CD4-positive, alpha-beta T cell treated with Interleukin-4 for 4 hours (primary cell): ENCODE measurements at places on chromosomes 4 and X.

DNA sequence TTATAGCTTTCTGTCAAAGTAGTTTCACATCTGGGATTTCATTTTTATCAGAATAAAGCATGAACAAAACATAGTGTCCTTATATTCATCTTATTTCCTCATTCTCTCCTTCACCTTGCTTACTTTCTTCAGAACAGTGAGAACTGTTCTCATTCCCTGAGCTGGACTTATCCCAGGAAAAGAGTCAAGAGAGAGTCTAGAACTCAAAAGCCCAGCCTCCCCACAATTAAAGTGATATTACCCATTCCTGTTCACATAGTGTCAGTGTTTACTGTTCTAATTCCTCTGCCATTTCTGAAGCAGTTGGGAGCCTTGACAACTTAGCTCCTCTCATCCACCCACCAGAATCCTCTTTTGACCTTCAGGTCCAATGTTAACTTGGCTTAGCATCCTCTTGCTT lies 42.9 kb downstream of the RASSF6 start:
- no peak for DNase-seq

DNA sequence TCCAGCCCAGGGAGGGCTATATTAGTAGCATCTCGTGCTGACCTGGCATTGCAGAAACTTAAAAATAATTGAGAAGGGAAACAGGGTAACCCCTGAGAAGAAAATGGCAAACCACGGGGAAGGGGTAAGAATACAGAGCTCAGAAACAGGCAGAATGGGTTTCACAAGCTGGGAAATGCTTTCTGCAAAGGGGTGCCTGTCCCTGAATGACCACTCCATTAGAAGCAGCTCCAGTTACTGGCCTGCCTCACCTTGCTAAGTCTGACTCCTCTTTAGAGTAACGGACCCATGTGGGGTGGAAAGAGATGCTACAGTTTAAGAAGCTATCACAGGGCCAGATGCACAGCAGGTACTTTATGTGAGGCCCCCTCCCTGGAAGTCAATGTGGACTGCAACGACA lies 2.5 kb downstream of the WDR1 start:
- no peak for DNase-seq

GRCh38 chr4:185872747-185873380 lies 60.9 kb upstream of the SORBS2 start:
- no peak for DNase-seq

DNA sequence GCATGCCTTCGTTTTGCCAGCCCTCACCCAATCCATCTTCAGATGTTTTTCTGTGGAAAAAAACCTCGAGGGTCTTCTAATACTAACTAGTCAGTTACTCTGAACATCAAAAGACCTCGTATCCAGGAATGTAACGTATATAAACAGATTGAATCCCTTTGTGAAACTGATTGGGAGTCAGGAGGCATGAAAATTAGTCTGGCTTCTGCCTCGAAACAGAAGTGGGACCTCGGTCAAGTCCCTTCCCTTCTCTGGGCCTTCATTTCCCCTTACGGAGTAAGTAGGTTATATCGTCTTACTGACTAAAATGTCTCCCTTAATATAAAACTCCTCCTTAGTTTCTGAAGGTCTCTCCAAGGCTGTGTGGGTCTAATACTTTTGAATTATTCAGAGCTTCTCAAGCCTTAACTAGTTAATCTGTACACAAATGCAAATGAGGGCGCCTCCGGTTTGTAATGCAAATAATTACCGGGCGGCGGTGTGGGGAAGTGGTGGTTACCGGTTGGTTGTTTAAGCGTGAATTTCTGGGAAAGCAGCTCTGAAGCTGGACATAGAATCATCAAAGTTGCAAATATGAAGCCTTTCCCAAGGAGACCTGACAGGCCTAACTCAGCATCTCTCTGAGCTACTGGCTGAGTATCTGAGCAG lies 11.4 kb upstream of the NKRF start:
- no peak for DNase-seq

DNA sequence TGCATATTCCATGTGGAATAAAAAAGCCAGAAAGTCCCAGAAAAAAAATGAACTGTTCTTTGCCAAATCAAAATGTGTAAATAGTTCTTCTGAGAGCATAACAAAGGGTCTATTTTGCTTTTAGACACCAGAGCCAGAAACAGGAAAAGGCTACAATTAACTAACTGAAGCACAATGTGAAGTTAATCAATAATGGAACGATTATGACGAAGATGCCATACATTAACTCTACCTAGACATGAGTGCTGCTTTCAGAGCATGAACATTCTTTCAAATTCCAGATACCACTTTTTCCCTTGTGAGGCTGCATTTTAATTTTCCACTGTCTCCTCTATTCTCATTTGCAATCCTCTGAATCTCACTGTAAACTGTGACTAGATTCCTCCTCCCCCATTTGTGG lies 48.7 kb upstream of the PHOX2B start:
- no peak for DNase-seq
